Immature natural killer cell (primary cell): ENCODE measurements at places on chromosomes 6 and 20. TPM values are rescaled to one million over a fixed set of nuclear protein-coding genes. Genes with fewer than 3 reads are reported as not detected.

Gene IMPG1
- not detected for polyA plus RNA-seq

- DNase-seq, result no peak
These were observed 135.8 kb downstream of the IMPG1 start for GRCh38 chr6:75936682-75937081.

Gene TMEM74B
- not detected for polyA plus RNA-seq

Gene HAO1
- polyA plus RNA-seq, result not detected

DNA sequence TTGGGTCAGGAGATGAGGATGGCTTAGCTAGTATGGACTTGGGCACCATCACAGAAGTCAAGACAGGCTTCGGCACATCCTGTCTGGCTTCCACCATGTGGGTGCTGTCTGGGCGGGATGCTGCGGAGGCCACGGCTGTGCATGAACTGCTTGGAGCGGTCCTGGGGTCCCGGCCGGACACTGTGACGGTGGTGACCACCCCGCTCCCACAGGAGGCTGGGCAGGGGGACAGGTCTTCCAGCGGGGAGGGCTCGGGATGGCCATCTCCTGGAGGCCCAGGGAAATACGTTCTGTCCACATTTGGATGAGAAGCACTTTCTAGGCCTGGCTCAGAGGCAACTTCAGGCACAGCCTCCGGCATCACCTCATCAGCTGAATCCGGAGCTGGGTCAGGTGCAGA, 32.1 kb upstream of the TCFL5 start:
- no peak for DNase-seq

- DNase-seq, result no peak
These were observed 61.1 kb upstream of the SCAF8 start for GRCh38 chr6:154672086-154672485.

DNA sequence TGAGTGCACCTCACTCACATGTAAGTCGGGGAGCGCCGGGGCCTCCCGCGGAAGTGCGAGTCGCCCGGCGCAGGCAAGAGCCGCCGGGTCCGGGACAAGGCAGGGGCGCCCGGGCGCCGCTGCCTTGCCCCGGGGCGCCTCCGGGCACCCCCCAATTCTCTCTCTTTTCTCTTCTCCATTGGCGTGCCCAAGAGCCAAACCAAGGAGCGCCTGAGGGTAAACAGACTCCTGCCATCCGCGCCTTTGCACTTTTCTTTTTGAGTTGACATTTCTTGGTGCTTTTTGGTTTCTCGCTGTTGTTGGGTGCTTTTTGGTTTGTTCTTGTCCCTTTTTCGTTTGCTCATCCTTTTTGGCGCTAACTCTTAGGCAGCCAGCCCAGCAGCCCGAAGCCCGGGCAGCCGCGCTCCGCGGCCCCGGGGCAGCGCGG, 36.8 kb downstream of the GNAS start:
- no peak for DNase-seq

DNA sequence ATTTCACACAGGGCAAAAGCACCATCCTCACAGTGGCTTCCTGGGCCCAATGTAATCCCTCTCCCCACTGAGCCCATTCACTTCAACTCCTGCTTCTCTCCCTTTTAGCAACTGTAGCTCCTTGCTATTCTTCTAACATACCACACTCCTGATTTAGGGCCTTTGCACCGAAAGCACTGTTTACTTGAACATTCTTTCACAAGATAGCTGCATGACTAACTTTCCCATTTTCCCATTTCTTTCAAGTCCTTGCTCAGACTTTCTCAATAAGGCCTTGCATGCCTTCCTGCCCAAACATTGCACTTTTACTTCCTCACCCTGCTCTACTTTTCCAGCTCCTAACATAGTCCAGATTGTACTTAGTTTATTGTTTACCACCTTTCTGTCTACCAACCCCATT, 73.0 kb downstream of the SHPRH start:
- no peak for DNase-seq

Gene ENPP1
- polyA plus RNA-seq, result 0.29 TPM

Gene RHAG
- polyA plus RNA-seq, result not detected

GRCh38 chr6:100426241-100426640, 38.5 kb downstream of the SIM1 start:
- no peak for DNase-seq

DNA sequence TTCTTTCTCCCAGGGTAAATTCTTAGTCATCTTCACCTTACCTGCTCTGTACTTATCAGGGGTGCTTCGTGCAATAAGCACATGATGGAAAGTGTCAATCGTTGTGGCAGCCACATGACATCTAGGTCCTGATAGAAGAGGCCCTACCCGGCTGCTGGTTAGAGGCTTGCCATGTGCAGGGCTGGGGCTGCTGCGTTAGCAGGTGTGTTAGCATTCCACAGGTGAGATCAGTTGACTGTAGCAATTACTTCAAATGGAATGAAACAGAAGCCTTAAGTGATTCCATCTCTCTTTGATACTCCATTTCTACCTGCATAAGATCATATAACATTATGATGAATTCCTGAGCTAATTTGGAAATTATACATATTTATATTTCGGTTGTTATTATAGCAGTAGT, 127.0 kb downstream of the UST start:
- DNase-seq, result no peak

Gene KCNG1
- not detected for polyA plus RNA-seq

Gene WFDC12
- polyA plus RNA-seq, result not detected

Gene F13A1
- polyA plus RNA-seq, result 2.1 TPM

Gene PDYN
- polyA plus RNA-seq, result not detected

- no peak for DNase-seq
These were observed 207.9 kb upstream of the LAMP5 start for GRCh38 chr20:9306521-9306920.

Gene TXLNB
- polyA plus RNA-seq, result not detected

Gene HMGCLL1
- polyA plus RNA-seq, result not detected

Gene SLC17A2
- not detected for polyA plus RNA-seq

Gene NR2E1
- not detected for polyA plus RNA-seq

GRCh38 chr6:165747963-165748362, 84.9 kb upstream of the PDE10A start:
- no peak for DNase-seq

DNA sequence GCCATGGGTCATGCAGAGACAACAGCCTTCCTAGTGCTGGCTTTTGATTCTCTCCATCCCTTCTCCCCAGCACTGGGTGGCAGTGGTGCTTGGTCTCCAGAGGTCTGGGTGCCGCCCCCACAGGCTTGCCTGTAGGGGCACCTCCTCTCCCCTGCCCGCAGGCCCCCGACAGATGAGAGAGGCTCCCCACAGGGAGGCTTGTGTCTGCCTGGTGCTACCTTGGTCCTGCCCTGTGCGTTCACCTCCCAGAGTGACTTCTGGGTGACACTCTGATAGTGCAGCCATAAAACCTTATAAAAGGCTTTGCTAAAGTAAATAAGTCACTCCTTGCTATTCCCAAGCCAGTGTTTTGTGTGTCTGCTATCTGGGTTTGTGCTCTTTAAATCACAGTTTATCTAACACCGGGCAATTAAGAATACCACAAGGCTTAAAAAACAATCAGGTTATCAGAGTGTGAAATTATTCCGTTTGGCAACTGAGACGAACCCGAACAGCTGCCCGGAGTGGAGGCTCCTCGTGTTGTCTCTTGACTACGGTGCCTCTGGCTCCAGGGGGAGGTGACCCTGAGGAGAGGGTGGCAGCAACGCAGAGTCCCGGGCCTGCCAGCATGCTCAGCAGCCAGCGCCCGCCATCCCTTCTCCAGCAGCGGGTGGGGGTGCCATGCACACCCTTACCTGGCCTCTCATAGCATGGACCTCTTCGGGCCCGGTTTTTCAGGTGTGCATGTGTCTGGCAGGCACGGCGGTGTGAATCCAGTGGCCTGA, 5.4 kb upstream of the C20orf204 start:
- DNase-seq, result no peak

DNA sequence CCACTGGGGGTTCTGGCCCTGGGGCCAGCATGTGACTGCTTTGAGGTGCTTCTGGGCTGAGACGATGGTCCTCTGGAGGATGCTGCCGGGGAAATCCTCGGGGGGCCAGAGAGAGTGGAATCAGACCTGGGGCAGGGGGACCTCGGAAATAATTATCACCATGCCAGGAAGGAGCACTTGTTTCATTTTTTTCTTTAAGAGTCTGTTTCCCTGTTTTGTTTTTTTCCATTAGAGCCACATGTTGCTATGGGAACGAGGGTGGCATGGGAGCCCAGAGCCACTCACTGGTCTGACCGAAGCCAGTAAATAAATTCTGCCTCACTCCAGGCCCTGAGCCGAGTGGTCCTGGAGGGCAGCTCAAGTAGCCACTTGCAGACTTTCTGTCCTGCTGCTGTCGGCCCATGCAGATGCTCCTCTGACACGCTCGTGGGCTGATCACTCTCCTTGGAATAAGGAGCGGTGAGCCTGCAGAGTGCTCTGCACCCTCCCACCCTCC, 365.1 kb downstream of the ZFAND3 start:
- DNase-seq, result no peak
